ENCODE measurements at places on chromosomes 7 and 10. TPM values are rescaled to one million over a fixed set of nuclear protein-coding genes. Genes with fewer than 3 reads are reported as not detected.

- no peaks in the 10 kb centered on the region for H3K36me3 ChIP-seq
- no peak overlapping the region for H3K4me3 ChIP-seq
- H3K27me3 ChIP-seq: no peaks in the 10 kb centered on the region
- DNase-seq: peak; percentile 84
Measured at GRCh38 chr10:103736763-103737162, 118.6 kb downstream of the SH3PXD2A start.

- H3K4me1 ChIP-seq: peaks cover 36% of the 10 kb centered on the region
- H3K4me3 ChIP-seq: no peak overlapping the region
- no peaks in the 10 kb centered on the region for H3K36me3 ChIP-seq
Measured at GRCh38 chr10:124453960-124454610, 4.2 kb upstream of the NKX1-2 start.

NEUROG3 gene
- total RNA-seq: not detected

- H3K27me3 ChIP-seq: no peaks in the 10 kb centered on the region
- H3K4me1 ChIP-seq: no peaks in the 10 kb centered on the region
- no peaks in the 10 kb centered on the region for H3K36me3 ChIP-seq
- no peak overlapping the region for H3K4me3 ChIP-seq
- no peak for DNase-seq
Measured at GRCh38 chr10:61439058-61439609, 14.0 kb downstream of the TMEM26 start.

GRCh38 chr7:69787736-69788431 lies 189.6 kb downstream of the AUTS2 start:
- no peak overlapping the region for H3K27ac ChIP-seq
- H3K27me3 ChIP-seq: no peaks in the 10 kb centered on the region
- H3K4me3 ChIP-seq: no peak overlapping the region
- peak; percentile 39 for DNase-seq
- H3K36me3 ChIP-seq: no peaks in the 10 kb centered on the region

Data from neural progenitor cell (in vitro differentiated cells).